ENCODE measurements at places on chromosomes 2 and 18.

DNA sequence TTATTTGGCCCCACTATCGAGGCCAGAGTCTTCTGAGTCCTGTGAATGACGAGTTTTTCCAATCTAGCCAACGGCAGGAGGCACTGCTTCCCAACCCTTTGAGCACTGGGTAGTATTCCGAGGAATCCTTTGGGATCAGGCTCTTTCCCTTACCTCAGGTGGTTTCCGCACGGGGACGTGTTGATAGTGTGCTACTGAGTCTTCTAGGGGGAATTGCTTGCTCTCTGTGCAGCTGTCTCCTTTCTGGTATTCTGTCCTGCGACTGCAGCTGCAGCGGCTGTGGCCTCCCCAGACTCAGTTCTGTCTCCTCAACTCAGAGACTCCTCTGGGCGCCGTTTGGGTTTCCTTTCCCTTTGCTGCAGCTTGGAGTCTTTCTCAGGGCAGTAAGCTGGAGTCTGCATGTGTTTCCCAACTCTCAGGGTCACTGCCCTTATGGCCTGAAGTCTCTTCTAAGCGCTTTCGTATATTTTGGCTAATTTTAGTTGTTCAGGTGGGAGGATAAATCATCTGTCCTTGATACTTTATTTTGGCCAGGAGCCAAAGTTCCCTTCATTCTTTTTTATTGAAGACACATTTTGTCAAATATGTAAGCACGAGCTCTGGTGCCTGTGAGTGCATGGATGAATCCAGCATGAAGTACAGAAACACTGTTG is 118.4 kb downstream of the MAP4K4 start:
- peak; percentile 45 for DNase-seq

DNA sequence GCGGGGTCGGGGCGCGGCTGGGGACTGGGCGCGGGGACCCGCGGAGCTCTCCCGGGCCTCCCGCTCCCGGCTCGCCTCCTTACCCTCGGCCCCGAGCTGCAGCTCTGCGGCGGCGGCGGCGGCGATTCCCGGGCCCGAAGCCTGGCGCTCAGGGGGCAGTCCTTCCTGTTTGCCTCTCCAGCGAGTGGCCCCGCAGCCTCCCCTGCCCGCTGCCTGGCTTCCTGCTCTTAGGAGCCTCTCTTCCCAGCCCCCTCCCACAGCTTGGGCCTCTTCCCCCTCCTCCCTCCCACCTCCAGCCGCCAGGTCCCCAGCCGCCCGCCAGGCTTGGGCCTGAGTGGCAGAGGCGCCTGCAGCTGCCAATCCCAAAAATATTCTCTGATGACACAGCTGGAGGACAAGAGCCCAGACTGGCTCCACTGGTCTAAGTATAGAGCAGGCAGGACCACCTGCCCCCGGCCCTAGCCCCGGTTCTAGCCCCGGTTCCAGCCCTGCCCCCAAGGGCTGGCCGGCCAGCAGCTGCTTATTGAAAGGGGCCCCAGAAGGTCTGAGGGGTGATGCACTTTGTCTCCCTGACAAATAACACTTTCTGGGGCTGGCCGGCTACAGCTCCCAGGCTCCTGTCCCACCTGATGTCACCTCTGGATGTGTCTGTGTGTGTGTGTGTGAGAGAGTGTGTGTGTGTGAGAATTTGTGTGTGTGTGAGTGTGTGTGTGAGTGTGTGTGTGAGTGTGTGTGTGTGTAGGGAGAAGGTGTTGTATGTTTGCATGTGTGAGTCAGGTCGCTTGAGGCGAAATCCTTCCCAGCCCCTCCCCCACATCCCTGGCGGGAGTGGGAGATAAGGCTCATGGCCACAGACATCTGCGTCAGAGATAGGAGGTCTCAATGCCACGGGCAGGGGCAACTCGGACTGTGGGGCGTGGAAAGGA is at the start of gene OBSL1:
OBSL1 (minus strand) TSS at position 229 of the 926 bp plus-strand sequence. CDS start 307 bp downstream, outside the sequence.
- peak; percentile 79 for DNase-seq

DNA sequence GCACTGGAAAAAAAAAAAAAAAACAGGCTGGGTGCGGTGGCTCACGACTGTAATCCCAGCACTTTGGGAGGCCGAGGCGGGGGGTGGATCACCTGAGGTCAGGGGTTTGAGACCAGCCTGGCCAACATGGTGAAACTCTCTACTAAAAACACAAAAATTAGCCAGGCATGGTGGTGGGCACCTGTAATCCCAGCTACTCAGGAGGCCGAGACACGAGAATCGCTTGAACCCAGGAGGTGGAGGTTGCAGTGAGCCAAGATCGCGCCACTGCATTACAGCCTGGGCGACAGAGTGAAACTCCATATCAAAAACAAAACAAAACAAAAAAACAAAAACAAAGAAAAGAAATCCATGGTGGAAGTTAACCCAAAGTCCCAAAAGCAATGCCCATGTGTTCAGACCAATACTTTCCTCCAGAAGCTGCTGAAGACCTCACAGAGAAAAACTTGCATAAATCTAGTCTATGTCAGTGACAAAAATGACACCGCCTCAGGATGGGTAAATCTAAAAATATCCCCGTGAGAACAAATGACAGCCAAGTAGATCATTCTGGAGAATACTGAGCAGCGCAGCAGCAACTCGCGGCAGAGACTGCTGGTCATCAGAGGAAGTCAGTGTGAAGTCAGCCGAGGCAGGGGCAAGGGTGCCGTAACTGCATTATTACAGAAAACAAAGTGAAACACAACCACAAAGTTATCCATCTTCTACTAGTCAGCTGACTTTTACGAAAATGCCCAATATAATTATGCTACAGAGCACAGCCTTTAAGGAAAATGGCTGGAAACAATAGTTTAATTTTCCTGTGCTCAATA is 41.0 kb downstream of the LPIN2 start:
- DNase-seq, result no peak

- no peak for DNase-seq
Measured at GRCh38 chr2:129812071-129812470, 167.4 kb upstream of the RAB6C start.

DNA sequence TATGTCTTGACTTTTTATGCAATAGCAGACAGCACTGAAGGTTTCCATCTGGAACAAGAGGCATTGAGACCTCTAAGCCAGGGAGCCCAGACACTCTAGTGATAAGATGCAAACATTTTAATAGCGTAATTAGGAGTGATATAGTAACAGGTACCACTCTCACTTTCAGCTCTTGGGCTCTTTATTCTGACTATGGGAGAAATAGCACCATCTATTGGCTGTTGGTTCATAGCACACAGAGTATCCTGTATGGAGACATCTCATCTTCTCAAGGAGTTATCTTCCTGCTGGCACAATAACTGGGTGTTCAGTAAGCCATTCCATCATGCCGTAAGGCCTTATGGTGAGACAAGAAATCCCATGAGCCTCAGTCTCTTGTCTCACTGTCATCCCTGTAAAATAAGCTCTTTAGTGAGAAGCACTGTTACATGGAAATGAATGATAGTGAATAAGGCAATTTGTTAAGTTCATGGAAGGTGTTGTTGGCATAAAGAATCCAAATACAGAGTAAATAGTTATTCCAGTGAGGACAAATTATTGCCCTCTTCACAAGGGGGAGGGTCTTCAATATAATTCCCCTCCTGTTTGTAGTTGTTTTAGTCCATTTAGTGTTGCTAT is 48.3 kb downstream of the THUMPD2 start:
- peak; percentile 53 for DNase-seq

- DNase-seq, result no peak
Measured at GRCh38 chr2:12020833-12021469, 274.5 kb downstream of the LPIN1 start.

Data from fibroblast of pulmonary artery (primary cell).